ENCODE measurements at places on chromosomes 16 and 17.

DNA sequence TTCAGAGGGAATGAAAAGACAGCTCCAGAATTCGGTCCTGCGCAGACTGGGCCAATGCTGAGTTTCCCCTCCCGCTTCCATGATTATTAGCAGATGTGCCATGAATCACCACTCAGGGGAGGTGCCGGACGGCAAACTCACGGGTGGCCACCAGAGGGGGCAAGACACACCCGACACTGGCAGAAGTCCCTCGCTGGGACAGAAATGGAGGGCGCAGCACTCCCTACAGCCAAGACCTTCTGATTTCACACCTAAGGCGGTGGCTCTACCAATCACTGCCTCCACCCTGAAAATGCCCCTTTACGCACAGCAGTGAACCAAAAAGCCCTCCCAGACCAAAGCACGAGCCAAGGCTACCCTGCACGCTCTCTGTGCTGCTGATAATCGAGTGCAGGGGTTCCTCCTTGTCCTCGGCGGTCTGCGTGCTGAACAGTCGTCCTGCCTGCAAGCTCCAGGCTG lies 26.8 kb downstream of the TRAP1 start:
- DNase-seq: peak; percentile 85

DNA sequence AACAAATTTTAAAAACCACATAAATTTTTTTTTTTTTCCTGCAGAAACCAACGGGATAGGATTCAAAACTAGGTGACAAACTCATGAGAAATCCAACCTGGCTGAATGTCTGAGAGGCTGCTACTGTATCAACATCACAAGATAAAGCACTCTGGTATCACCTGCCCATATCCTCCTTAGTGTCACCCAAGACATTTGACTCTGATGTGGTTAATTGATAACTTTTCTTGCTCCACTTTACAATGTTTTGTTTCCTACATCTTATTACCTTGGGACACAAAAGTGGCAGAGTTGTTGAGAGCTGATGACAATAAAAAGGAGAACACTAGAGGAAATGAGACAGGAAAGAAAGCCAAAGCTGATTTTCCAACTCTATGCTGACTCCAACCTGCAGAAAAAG lies 4.0 kb upstream of the FBXL20 start:
- DNase-seq: no peak

- DNase-seq: no peak
These were observed 242.1 kb upstream of the NLRP1 start for GRCh38 chr17:5826384-5826783.

- no peak for DNase-seq
These were observed 25.5 kb upstream of the ZNF750 start for GRCh38 chr17:82865274-82865673.
